ENCODE measurements at places on chromosomes 2 and 18.
A peak's percentile ranks its signal among the peaks of the same experiment; 100 is the strongest.

DNA sequence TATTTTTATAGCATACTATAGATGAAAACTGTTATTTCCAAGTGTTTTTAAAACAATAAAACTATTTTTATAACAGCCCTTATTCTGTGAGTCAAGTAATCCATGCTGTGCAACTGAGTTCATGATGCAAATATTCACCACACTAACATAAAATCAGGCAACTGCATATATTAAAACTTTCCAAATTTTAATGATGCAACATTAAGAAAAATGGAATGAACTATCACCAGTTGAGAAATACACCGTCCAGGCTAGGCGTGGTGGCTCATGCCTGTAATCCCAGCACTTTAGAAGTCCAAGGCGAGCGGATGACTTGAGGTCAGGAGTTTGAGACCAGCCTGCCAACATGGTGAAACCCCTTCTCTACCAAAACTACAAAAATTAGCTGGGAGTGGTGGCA lies 114.5 kb downstream of the CDH2 start:
- DNase-seq: no peak

GRCh38 chr18:46755315-46756024 lies 1.4 kb downstream of the ST8SIA5 start:
- DNase-seq: no peak

- DNase-seq: peak; percentile 93
Observed at GRCh38 chr2:112674229-112674628, 28.5 kb downstream of the SLC20A1 start.

- DNase-seq: no peak
Observed at GRCh38 chr2:206471524-206472062, 28.3 kb downstream of the ADAM23 start.

- no peak for DNase-seq
Observed at GRCh38 chr2:98463988-98464771, 19.5 kb downstream of the INPP4A start.

DNA sequence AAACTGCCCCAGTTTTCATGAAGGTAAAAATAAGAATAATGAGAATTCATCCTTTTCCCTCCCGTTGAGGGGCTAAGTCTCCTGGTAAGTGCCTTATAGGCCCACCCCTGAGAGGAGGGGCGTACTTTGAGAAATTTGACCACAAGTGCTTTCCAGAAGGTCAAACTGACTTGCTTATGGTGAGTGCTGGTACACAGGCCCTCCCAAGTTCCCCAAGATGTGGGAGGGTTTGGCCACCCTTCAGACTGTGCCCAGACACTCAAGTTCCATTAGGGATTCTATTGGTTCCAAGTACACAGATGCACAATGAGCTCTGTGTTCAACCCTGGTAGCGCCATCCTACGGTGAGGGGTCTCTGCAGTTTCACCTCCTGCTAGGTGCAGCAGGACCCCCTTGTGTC lies 205.1 kb downstream of the CTIF start:
- DNase-seq: no peak

DNA sequence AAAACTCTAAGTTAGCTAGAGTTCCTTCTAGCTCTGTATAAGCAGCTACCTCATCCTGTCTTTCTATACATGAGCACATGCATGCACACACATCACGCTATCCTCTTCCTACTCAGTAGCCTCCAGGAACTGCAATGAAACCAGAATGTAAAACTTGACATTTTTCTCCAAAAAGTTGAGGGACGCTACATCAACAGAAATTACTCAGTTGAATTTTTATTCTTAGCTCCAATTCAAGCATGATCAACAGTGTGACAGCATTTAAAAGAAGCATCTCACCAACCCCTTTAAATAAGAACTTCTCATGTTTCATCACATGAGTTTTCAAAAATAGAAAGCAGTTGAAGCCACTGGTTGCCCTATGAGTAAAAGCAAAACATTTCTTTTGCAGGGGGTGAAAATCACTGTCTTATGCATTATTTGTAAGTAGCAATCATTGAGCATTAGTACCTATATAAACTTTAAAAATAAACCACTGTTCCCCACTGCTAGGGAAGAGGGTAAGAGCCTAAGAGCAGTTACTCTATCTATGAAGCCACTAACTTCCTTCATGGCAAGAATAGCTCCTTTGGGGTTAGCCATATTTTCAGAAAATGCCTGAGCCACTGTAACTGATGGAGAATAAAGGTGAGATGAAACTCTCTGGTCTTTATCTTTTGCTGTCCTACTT lies 77.9 kb upstream of the ARL5A start:
- DNase-seq: no peak

DNA sequence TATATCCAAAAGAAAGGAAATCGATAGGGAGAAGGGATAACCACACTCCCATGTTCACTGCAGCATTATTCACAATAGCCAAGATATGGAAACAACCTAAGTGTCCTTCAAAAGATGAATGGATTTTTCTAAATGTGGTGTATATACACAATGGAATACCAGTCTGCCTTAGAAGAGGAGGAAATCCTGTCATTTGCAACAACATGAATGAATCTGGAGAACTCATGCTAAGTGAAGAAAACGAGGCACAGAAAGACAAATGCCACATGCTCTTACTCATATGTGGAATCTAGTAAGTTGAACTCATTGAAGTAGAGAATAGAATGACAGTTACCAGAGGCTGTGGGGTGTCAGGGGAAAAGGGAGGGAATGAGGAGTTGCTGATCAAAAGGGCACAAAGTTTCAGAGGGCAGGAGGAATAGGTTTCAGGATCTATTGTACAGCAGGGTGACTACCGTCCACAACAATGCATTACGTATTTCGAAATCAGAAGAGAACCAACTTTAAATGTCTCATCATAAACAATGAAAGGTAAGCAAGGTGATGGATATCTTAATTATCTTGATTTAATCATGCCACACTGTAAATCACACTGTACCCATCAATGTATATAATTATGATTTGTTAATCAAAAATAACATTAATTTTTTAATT lies 46.1 kb downstream of the SIGLEC15 start:
- DNase-seq: no peak

DNA sequence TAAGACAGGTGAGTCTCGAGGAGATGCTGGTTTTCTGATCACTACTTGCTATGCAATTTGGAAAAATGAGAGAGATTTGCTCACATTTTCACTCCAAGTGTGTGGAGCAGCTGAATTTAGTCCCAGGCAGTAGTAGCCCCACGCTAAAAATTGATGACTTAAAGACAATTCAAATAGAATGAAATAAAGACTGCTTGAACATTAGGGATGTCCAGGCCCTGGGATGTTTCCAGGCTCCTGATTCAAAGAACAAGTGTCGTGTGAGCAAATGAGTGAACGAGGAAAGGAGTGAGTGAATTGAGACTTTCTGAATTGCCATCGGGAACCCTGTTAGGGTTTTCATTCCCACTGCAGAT lies 37.3 kb upstream of the MRPL19 start:
- DNase-seq: no peak

- DNase-seq: no peak
Observed at GRCh38 chr2:103445347-103445746, 683.5 kb downstream of the TMEM182 start.

DNA sequence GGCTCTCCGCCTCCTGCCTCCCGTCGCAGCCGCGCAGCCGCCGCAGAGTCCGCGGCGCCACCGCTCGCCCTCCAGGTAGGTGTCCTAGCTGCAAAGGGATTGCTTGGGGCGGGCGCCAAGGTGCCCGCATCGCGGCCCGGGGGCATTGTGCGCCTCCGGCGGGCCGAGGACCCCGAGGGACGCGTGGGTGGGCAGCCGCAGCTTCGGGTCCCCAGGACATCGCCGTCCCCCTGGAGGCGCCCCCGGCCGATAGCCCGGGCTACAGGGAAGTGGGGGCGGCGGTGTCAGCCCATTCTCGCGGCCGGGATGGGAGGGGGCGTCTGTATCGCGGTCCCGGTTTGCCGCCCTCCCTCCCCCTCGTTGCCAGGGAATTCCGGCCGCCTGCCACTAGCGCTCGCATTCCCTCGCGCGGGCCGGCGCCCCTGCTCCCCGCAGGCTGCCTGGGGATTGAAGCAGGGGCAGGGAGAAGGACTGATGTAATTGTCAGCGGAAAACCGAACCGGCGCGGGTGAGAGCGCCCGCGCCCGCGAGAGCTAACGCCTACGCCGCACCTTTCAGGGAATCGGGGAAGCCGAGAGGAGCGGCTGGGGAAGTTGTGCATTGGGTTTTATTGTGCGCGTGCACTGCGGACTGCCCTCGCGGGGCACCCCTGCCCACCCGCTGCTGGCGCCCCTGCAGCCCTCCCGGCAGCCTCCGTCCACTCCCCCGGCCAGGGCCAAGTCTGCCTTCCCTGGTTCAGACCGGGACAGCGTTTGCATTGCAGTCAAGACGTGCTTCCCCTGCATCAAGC lies 483 bp downstream of the OSBPL6 start:
- DNase-seq: peak; percentile 78

GRCh38 chr18:5106730-5107129 lies 90.3 kb downstream of the AKAIN1 start:
- DNase-seq: no peak

DNA sequence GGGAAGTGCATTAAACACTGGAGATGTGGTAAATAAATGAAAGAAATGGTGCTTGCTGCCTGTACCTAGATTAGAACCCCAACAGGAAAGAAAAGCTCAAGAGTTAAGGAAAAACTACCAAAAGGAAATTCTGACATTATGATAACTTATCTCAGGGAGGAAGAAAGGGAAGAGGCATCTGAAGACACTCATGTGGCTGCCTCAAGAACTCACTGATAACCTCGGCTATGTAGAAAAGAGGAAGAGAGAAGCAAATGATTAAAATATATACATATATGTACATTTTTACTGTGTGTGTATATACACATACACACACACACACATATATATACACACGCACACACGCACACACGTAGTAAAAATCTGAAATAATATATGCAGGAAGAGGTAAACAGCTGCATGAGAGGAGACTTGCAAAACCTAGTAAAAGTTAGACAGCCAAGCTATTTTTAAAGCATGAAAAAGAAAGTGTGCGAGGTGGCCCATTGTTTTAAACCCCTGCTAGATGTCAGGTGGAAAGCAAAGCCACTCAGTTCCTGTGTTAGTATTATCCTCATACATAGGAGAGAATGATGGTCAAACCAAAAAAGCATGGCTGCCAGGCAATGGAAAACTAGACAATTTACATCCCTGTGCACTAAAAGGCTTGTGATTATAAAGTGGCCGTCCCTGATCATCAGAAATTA lies 483.0 kb upstream of the NRP2 start:
- DNase-seq: no peak

DNA sequence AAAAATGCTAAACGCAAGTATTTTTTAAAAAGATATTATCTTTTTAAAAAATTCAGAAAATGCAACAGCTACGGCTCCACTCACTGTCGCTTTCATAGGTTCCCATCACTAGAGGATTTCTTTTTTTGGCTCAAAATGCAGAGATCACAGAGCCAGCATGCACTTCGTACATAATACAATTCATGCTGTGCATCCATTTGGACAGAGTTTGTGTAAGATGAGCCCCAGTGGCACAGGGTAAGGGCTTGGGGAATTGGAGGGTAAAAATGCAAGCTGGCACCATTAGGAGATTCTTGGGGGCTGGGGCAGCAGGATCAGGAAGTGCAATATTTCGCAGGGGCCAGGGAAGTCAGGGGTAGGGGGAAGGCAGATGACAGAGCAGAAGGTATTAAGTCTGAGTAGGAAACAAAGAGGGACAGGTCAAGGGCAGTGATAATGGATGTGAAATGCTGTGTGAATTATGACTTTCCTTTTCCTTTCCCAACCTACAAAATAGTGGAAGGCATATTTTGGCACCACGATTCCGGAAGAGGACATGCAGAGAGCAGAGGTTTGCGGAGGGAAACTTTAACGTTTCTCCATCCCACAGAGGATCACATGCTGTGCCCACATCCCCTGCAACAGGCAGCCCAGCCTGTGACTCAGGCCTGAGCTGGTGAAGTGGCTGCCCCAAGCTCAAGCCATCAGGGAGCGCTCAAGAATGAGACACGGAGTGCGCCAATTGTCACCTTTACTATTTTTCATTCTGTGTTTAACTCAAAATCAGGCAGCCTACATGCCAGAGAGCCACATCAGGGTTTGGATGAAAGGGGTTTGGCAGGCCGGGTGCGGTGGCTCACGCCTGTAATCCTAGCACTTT lies 4.7 kb downstream of the CAPG start:
- DNase-seq: no peak

GRCh38 chr2:219282943-219283581 lies 3.9 kb downstream of the DNAJB2 start:
- peak; percentile 50 for DNase-seq

DNA sequence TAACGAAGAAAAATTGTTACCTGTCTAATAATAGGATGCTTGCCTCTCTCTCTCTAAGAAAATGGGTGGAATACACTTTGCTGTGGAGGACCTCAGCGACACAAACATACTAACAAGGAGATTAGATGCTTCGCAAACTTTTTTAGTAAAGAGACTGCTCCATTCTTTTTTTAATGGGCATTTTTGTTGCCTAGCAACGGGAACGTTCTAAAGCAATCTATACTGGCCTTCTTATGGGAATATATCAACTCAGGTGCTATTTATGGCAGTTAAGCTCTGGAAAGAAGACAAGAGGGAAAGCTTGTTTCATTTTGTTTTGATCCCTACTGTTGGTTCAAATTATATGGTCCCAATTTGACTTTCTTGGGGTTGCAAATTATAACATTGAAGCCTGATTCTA lies 86.8 kb upstream of the CBLN2 start:
- no peak for DNase-seq

GRCh38 chr2:151176661-151177060 lies 85.0 kb downstream of the RBM43 start:
- DNase-seq: no peak

DNA sequence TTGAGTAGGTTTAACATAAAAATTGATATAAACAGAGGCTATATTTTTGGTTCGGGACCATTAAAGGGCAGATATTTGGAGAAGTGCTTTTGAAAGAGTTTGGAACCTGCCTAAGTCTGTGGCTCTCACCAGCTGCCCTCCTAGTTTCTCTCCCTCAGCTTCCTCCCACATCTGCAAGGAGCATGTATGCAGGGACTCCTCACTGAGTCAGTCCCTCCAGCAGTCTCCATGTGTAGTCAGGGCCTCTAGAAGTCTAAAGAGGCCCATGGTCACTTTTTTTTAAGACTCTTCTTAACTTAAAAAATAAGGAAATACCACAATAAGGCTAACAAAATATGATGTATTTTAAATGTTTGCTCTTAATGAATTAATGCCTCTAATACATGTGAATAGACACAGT lies 220.0 kb upstream of the TANK start:
- DNase-seq: no peak

GRCh38 chr2:222813177-222813843 lies 47.5 kb upstream of the ACSL3 start:
- no peak for DNase-seq
